ENCODE measurements at places on chromosomes 7 and 10.

GRCh38 chr7:71486856-71487628 lies 355.1 kb downstream of the GALNT17 start:
- DNase-seq = no peak

GRCh38 chr10:126384269-126384873 lies 3.9 kb downstream of the ADAM12 start:
- DNase-seq = no peak

DNA sequence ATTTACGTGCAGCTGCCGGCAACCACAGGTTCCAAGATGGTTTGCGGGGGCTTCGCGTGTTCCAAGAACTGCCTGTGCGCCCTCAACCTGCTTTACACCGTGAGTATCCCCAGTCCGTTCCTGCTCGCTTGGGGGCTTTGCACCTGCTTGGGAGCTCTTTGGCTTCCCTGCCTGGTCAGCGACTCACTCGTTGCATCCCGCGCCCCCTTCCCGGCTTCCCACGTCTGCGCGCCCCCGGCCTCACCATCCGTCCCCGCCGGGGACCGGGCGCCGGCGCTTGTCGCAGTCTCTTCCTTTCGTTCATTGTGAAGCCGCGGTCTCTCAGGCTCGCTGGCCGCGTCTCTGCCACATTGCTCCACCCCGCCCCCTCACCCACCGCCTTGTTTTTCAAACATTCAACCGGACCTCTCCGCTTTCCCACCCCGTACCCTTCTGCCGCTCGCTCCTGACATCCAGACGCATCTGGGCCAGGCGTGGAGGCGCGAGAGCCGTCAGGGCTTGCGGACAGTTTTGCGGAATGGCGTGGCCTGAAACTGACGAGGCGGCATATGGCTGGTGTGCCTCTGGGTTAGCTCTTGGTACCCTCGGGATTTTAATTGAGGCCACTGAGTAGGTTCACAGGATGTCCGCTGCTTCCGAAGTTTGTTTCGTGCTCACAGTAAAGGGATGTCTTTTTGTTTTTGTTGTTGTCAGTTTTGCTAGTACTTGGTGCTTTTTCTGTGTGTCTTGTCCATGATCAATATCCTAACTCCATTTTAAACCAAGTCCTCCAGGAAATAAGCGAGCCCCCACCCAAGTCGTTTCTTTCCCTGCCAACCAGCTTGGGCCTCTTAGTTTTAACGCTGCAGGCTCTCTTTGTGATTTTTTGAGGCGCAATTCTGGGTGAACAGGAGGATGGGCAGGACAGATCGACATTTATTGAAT lies 639 bp downstream of the TSPAN13 start:
- no peak for DNase-seq

DNA sequence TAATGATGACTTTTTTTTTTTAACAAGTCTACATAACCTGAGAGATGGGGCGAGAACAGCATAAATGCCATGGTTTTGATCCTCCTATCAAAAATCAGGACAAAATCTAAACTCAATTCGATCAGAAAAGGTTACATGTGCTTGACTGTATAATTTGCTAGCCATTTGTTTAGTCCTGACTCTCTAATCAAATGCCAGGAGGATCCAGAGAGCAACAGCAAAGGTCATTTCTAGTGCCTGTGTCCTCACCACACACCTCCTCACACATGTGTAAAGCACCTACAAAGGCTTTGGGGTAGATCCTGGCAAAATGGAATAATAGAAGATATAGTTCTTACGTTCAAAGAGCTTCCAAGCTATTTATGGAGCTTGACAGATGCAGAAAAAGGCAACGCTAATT lies 11.0 kb upstream of the FAS start:
- DNase-seq = no peak

DNA sequence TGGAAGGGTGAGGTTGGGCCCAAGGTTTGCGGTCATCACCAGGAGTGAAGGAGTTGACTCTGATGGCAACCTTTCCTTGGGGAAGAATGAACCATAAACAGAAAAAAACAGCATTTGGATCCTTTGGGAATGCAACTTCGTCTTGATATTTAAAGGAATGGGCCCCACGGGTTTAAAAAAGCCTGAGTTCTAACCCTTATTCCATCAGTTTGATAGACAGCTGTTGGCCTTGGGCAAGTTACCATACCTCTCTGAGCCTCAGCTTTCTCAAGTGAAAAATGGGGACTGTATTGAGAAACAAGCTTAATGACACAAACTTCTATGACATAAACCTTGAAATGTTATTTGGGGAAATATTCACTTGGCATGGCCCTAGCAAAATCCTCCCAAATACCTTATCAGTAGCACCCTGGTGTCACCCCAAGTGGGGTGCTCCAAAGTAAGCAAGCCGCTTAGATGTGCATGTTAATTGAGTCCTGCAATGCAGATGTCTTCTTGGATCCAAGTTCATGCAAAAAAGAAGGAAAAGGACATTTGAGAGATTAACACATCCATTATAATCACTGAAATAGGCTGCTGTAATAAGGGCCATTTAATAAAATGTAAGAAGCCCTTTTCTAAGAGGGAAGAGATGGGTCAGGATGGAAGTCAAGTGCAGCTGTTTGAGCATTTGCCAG lies 13.8 kb downstream of the MXI1 start:
- DNase-seq = no peak

- DNase-seq = no peak
Measured at GRCh38 chr10:128036746-128037543, 89.3 kb downstream of the MKI67 start.

DNA sequence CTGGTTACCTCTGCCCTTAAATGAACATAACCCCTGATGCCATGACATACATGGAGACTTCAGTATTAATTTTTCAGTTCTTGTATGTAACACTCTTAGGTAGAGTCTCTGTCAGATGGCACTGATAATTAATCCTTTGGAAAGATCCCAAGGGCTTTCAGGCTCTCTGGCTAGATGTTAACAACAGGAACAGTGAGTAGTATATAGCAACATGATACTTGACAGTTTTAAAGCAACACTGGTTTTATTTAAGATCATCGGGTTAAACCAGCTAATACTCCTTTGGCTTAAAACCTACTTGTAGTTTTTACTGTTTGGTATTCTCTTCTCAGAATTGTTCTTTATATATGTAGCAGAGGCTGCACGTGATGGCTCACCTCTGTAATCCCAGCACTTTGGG lies 27.3 kb downstream of the AHCYL2 start:
- no peak for DNase-seq

- DNase-seq = no peak
Measured at GRCh38 chr7:121073463-121074099, 85.1 kb downstream of the CPED1 start.

GRCh38 chr7:26208040-26208439 lies 6.5 kb downstream of the CBX3 start:
- DNase-seq = no peak

- DNase-seq = no peak
Measured at GRCh38 chr10:118339111-118339510, 3.0 kb downstream of the FAM204A start.

GRCh38 chr10:106255111-106255678 lies 909.3 kb downstream of the SORCS1 start:
- DNase-seq = no peak

- no peak for DNase-seq
Measured at GRCh38 chr7:41039981-41040380, 662.9 kb downstream of the INHBA start.

- DNase-seq = no peak
Measured at GRCh38 chr10:21526860-21527597, 1.5 kb upstream of the SKIDA1 start.

DNA sequence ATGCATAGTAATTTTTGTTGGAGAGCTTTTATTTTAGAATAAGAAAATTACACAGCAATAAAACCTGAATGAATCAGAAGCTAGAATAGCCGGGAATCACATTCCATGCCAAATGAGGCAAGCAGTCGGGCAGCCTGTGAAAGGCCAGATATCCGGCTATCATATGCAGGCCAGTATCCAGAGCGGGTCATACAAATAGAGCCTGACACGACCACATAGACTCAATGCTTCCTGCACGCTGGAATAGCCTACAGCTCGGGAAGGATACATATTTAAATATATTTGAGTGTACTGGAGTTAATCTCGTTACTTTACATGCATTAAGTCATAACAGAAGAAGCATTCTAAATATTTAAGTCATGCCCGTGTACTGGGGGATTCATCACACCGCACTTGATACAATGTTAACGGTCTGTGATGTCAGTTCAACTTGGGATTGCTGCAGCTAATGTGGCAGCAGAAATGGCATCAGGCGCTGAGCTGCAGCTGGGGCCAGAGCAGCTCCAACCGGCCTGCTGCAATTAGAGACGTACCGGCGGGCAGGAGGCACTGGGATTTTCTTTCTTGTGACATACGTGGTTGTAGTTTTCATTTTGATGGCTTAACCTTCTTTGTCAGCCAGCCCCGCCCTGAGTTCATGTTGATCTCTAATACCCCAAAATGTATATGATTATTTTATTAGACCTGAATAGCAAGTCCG lies 112.0 kb downstream of the EBF3 start:
- no peak for DNase-seq

DNA sequence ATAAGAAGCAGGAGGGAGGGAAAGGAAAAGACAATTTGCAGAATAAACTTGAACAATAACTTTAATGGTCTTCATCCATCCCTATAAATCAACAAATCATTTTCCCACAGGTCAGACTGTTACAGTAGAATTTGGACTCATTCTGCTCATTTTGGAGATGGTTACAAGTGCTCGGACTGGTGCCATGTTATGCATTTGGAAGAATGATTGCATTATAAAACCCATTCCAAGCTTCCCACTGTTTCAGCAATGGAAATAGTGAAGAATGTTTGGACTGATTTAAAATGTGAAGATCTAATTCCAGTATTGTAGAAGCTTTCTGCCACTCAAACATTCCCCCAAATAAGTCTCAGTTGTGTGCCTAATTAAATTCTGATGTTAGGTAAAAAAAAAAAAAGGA lies 99.7 kb upstream of the ZEB1 start:
- no peak for DNase-seq

DNA sequence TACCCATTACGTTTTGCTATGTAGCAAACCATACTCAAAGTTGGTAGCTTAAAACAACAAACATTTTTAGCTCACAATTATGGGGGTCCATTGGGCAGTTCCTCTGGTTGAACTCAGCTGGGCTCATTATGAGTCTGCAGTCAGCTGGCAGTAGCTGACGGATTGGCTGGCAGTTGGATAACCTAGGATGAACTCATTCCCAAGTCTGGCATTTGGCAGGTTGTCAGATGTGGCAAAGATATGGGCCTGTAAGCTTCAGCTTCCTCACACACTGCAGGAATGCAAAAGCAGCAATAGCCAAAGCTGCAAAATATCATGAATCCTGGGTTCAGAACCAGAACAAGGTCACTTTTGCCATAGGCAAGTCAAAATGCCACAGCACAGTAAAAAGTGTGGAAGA lies 412.2 kb upstream of the SORCS1 start:
- no peak for DNase-seq

DNA sequence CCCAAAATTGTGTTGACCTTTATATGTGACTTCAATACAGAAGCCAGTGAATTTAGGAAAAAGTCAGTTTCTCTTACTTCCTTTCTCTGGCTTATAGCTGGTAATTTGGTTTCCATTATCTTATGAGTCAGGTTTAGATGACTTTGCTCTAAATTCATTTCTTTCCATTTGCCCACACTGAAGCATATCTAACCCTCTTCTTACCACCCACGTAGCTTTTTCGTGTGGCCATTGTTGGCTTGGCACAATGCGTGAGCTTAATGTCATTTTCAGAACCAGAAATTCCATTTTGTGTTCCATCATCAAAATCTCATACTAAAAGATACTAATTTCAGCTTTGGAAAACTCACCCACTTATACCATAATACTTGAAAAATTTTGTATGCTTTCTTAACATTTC lies 271.2 kb downstream of the INHBA start:
- DNase-seq = no peak

- DNase-seq = no peak
Measured at GRCh38 chr10:86662186-86663045, 5.9 kb upstream of the LDB3 start.

- no peak for DNase-seq
Measured at GRCh38 chr7:115267503-115267902, 345.6 kb downstream of the MDFIC start.

DNA sequence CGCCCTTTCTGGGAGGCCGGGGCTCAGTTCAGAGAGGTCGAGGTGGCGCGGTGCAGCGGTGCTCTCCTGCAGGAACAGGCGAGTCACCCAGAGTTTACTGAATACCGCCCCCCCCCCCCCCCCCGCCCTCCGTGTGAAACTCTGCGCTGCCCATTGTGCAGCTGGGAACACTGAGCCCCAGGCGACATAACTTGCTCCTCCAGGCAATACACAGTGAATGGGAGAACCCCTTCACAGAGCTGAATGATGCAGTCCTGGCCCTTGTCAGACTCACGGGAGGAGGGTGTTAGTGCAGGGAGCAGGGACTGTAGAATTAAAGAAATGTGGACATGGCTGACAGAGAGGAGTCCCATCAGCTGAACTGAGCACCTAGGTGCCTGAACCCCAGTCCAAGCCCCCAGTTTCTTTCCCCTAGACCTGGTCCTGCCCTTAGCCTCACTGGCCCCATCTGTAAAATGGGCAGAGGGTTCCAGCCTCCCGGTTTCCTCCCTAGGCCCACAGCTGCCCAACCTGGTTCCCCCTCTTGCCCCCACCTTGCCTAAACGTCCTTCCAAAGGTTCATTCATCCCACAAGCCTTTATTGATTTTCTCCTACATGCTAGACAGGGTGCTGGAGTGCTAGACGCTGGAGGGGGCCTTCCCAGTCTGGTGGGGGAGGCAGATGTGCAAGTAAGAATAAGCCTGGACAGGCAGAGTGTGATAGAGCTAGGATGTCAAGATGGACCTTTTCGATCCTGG lies 869 bp upstream of the LOXL4 start:
- DNase-seq = no peak

GRCh38 chr7:96739609-96740008 lies 30.0 kb upstream of the SEM1 start:
- no peak for DNase-seq

DNA sequence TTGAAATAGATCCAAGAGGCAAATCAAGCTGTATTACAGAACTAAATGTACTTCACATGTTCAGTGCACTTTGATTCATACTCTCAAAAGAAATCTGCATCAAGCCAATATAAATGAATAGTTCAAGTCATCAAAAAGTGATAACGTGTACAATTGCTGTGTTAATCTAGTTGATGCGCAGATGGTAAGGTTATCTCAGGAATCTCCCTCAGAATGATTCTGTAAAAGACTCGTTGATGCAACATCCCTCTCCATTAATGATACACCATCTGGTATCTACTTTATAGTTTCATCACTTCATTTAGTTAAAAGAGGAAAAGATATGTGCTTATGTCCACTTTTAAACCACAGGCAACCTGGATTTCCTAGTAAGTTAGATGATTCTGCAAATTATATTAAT lies 200.6 kb downstream of the CHCHD3 start:
- no peak for DNase-seq

- DNase-seq = no peak
Measured at GRCh38 chr10:94186722-94187121, 176.0 kb downstream of the NOC3L start.

GRCh38 chr7:159096736-159097581 lies 47.7 kb downstream of the VIPR2 start:
- no peak for DNase-seq
